Cerebellum (tissue), 4 donors: ENCODE measurements at places on chromosomes 16 and 17. TPM values are rescaled to one million over a fixed set of nuclear protein-coding genes. Genes with fewer than 3 reads are reported as not detected.

DNA sequence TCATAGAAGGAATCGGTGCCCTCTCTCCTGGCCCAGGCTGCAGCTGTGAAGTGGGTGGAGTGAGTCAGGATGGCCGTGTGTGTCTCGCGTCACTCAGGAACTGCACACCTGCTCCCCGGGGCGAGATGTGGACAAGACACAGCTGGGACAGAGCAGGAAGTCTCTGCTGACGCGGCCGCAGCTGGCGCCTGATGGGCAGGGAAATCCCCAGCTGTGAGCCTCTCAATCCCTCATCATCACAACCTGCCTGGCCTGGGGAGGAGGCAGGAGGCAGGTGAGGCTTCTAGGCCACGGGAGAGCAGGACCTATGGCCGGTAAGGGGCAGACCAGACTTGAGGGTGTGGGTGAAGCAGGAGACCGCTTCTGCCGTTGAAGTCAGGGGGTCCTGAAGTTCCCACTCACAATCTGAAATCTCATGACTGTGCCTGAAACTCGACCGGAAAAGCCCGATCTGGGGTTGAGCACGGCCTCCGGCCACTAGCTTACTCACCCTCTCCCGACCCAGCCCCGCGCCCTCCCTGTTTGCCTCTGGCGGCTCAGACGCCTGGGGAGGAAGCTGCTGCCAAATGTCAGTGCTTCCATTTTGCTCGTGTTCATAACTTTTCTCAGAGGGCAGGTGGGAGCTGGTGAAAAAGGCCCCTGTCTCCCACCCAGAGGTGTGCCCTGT is 1.1 kb upstream of the TRPV3 start:
- DNase-seq = no peak

GRCh38 chr16:31382485-31383161 is 10.5 kb upstream of the ITGAD start:
- DNase-seq = peak; percentile 41

DNA sequence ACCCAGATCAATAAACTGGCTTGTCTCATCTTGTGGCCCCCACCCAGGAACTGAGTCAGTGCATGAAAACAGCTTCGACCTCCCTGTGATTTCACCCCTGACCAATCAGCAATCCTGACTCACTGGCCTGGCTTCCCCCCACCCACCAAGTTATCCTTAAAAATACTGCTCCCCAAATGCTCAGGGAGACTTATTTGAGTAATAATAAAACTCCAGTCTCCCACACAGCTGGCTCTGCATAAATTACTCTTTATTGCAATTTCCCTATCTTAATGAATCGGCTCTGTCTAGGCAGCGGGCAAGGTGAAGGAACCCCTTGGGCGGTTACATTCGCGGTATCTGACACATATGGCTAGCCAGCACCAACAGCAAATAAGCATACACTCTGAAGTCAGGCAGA is 9.8 kb upstream of the RABEP1 start:
- no peak for DNase-seq

DNA sequence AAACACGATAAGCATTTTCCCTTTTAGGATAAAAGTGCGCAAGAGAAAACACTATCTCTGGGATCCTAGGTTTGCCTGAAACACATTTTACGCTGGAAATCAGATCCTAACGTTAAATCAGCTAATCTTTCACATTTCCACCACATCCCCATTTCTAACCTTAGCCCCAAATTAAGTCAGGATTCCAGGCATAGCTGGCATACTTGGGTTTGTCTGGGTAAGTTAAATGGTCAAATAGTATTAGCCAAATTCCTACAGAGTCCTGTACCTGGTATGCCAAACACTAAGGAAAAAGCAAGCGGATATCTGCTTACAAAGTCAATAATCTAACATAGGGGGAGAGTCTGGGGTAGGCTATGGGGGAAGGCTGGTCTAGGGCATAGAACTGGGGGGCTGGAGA is 557.4 kb upstream of the ZFHX3 start:
- DNase-seq = no peak

GRCh38 chr16:16101585-16101984 is 121.7 kb downstream of the ABCC6 start:
- no peak for DNase-seq

Gene TEKT1
- 3.2 TPM for total RNA-seq

- DNase-seq = no peak
Measured at GRCh38 chr17:76428511-76428910, 24.4 kb downstream of the UBE2O start.

DNA sequence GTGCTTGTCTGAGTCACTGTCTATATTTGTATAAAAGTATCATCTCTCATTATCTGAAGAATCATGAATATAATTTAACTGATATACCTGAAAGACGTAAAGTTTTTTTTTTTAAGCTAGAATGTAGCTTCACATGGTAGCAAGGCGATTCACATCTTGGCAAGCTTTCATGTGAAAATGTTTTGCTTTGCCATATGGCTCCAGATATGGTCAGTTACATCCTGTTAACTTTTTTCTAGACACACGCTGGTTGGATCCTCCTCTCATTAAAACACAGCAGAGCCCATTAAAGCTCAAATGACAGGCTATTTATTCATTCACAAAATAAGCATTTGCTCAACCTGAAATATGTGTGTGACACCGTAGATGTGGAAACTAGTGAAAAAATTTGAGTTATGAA is 412.8 kb downstream of the KIF2B start:
- no peak for DNase-seq

GRCh38 chr16:25812215-25812614 is 120.5 kb downstream of the HS3ST4 start:
- no peak for DNase-seq

DNA sequence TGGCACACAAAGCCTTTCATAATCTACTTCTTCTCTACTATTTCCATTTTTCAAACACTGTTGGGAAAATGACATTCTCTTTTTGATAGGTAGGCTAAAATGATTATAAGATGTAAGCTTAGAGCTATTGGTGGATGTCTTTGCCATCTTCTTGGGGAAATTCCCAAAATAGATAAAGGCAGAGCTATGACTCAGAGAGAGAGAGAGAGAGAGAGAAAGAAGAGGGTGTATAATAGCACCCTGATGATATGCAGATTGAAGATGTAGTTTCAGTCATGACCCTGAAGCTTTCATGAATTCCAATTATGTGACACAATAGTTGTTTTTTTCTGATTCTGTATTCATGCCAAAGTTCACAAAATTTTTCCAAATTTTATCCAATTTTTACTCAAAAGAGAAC is 529.1 kb downstream of the HS3ST4 start:
- no peak for DNase-seq

GRCh38 chr17:77882481-77883212 is 75.9 kb upstream of the TNRC6C start:
- DNase-seq = no peak

Gene TRPV2
- 1.8 TPM for total RNA-seq

Gene DOC2A
- 6.2 TPM for total RNA-seq

Gene SPIRE2
- total RNA-seq = 24.0 TPM
